ENCODE measurements at places on chromosomes 7 and 10.
A peak's percentile ranks its signal among the peaks of the same experiment; 100 is the strongest.

- DNase-seq = no peak
Measured at GRCh38 chr7:13829914-13830900, 159.3 kb downstream of the ETV1 start.

GRCh38 chr10:24465124-24465874 is 256.4 kb downstream of the KIAA1217 start:
- DNase-seq = peak; percentile 54

GRCh38 chr10:118698421-118698820 is 56.3 kb downstream of the CACUL1 start:
- DNase-seq = peak; percentile 57

DNA sequence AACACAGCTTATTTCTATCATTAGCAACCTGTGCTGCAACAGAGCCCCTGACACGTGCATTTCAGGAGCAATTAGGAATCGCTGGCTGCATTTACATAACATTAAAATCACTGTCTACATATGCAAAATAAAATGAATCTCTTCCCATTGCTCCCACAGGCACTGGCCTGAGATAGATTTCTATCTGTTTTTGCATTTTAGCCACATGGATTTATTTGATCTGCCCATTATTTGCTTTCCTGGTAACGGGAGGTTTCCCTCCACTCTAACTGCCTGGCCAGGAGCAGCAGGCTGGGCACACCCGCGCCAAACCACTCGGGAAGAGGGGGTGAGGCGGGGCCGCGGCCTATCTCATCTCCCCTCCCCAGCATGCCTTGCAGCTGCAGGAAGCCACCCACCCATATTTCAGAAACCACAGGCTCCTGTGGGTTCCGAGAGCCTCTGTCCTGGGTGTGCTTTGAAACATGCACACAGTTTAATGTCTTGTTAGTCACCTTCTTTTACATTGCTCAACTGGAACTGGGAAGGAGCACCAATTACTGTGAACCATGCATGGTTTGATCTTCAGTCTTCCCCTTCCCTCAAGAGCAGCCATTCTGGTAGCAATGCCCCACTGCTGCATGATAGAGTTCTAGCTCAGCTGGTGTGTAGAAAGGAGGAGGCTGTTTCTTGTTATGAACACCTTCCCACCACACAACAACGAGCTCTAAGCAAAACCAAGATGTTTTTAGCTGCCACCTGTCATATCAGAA is 37.7 kb upstream of the IKZF1 start:
- peak; percentile 91 for DNase-seq

- DNase-seq = no peak
Measured at GRCh38 chr7:110253093-110253492, 837.8 kb upstream of the LRRN3 start.

- peak; percentile 68 for DNase-seq
Measured at GRCh38 chr10:5631936-5632335, 34.5 kb downstream of the ASB13 start.

DNA sequence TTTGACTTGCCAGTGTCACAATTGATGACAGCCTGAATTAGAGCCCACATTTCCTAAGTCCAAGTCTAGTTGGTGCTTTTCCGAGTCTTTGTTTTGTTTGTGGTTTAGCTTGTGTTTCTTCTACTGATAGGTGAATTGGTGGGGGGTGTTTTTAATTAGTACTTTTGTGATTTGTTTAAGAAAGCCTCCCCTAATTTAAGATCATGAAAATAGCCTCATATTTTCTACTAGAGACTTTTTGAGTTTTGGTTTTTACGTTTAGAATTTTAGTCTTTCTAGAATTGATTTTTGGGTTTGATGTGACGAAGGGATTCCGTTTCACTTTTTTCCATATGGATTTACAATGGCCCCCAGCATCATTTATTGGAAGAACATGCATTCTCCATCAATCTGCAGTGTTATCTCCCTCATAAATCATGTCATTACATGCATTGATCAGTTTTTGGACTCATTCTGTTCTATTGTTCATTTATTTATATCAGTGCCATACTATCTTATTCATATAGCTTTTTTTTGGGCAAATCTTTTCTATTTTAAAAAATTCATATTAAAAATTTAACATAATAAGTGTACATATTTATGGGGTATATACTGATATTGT is 32.8 kb downstream of the BTRC start:
- DNase-seq = no peak

DNA sequence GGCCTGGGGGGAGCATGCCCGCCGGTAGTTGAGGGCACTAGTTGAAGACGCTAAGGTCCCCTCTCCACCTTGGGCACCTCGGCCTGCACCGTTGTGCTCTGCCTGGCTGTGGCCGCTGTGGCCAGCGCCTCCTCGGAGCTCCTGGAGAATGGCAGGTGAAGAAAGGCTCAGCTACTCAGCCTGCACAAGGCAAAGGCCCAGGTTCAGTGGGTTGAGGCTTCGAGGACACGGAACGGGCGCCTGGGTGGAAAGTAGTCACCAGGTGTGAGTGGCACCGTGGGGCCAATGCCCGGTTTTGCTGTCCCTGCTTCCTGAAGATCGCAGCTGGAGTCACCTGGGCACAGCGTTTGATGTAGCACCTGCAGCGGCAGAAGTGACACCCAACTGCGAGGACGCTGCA is 12.4 kb upstream of the ZNF716 start:
- no peak for DNase-seq

DNA sequence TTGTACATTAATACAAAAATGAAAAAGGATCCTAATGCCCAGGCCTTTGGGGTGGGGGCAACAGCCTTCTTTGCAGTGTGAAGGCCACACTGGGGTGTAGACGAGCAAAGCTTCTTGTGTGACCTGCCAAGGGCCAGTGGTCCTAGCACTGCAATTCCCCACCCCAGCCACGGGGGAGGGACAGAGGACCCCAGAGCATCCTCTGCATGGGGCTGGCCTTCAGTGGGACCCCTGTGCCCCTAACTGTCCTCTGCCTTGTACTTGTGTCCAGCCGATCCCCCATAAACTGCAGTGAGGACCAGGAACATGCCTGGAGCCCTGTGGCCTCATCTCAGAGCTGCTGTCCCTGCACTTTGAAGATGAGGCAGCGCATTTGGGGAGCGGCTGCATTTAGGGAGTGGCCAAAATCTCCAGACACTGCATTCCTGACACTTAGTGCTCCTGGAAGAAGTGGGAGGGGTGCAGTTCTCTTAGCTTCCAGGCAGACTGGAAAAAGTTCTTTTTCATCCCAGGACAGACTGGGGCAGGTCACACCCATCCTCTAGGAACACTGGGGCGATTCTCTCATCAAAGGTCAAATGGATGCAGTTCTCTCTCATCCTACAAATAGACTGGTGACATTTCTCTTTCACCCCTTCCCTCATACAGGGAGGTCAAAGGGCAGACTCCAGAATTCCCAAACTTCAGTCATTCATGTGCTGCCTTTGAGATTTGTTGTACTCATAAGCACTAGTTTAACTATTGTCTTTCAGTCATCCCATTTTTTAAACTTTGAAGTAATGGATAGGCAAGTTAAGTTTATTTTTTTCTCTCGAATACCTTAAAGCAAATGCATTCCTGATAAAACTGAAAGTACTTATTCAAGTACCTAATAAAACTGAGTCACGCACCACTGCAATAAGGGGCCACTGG is 922 bp upstream of the MYO1G start:
- DNase-seq = no peak

GRCh38 chr10:1290071-1290471 is 233.9 kb downstream of the WDR37 start:
- DNase-seq = no peak

GRCh38 chr10:69898524-69898923 is 96.8 kb downstream of the COL13A1 start:
- peak; percentile 89 for DNase-seq

- DNase-seq = no peak
Measured at GRCh38 chr10:100600218-100600617, 64.5 kb downstream of the HIF1AN start.

- no peak for DNase-seq
Measured at GRCh38 chr10:87734987-87735827, 75.5 kb downstream of the PAPSS2 start.

DNA sequence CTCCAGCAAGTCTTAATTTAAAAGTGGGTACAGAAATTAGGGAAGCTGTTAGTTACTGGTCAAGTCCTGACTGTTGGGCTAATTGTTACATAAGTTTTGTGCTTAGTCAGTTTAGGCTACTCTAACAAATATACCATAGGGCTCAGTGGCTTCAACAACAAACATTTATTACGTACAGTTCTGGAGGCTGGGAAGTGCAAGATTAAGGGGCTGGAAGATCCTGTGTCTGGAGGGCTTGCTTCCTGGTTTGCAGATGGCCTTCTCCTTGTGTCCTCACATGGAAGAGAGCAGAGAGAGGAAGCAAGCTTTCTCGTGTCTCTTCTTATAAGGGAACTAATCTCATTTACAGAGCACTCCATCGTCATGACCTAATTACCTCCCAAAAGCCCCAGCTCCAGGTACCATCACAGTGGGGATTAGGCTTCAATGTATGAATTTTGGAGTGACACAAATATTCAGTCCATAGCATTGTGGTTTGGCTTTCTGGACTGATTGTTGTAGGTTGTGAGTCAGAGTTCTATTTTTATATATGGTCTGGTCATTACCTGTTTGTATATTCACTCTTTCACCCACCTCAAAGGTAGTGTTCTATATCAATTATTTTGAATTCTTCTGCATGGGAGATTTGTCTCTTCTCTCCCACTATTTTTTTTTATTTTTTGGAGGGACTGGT is 17.1 kb downstream of the ST7 start:
- DNase-seq = no peak

GRCh38 chr7:120060281-120060680 is 212.7 kb upstream of the KCND2 start:
- no peak for DNase-seq

DNA sequence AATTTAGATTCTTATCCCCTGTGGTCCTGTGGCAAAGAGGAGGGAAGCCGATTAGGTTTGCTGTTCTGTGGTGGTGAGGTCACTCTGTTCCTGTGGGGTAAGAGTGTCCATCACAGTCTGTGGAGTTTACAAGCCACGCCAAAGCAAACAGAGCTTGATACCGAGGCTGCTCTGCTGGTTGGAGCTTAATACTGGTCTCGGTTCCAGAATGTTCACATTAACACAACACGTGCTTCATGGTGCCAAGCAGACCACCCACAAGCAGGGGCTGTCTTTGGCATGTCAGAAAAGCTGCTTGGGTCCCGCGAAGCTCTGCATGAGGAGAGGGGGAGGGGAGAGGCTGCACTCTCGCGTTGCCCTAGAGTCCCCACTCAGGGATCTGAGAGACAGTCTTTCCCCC is 47.5 kb downstream of the DNAJB6 start:
- no peak for DNase-seq

GRCh38 chr7:118080947-118081346 is 103.0 kb upstream of the LSM8 start:
- no peak for DNase-seq

GRCh38 chr10:63434866-63435854 is 30.6 kb downstream of the JMJD1C start:
- no peak for DNase-seq

- DNase-seq = no peak
Measured at GRCh38 chr7:157477550-157478212, 140.9 kb downstream of the DNAJB6 start.

DNA sequence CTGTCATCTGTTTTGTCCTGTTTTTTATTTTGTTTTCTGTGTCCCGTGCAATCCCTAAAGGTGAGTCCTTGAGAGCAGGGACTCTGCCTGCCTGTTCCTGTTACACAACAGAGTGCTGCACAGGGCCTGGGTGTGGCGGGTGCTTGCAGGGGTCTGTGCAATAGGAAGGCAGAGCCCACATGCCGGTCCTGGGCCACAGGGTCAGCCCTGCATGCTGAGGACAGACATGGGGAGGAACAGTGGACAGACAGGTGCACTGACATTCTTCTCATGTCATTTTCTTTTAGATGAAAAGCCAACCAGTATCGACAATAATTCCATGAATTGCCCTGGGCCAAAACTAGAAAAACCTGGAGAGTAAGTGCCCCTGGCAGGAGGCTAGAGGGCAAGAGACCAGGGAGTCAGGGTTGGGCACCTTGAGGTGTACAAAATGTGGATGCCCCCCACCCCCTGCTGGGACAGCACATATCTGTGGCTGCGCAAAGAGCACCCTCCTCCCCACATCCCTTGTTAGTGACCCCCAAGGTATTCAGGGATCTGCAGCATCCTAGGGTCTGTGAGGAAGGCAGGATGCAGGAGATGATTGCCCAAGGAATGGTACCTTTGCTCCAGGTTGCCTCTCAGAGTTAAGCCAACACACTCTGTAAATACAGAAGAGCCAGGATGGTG is 19.9 kb downstream of the ANTXRL start:
- no peak for DNase-seq

GRCh38 chr10:55742487-55742886 is 618.6 kb downstream of the ZWINT start:
- DNase-seq = no peak

GRCh38 chr10:115849197-115849596 is 423.8 kb downstream of the GFRA1 start:
- DNase-seq = no peak

DNA sequence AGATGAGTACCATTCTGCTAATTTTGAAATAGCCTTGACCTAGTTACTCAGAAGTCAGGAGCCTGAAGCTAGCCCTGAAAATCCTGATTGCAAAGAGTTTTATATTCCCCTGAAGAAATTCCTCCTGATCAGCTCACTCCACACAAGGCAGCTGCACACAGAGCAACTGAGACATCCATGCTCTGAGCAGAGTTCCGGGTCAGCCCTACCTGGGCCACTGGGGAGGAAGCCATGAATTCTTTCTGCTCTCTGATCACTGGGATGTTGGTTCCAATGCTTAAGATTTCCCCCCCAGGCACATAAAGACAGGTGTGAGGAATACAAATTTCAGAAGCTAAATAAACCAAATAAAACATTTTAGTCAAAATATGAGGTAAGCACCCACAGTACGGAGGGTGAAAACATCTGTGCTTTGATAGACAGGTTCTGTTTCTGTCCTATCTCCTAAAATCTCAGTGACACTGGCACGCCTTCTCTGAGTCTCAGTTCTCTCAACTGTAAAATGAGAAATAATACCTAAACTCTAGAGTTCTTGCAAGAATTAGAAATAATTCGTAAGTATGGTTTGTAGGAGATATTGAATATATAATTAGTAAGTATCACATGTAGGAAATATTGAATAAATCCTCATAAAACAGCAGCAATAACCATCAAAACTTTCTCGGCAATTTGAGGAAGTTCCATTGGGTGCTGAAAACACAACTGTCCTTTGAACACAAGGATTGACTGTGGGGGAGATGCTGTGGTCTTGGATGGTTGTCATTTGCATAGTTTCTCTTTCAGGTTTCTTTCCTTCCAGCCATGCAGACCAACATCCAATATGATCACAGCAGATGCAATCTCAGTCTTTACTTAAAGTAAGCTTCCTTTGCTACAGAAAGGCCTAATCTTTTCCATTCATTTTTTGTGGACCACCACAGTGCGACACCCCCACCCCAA is 133.0 kb upstream of the TNS3 start:
- DNase-seq = no peak

- DNase-seq = no peak
Measured at GRCh38 chr10:60963441-60964256, 19.7 kb upstream of the RHOBTB1 start.

DNA sequence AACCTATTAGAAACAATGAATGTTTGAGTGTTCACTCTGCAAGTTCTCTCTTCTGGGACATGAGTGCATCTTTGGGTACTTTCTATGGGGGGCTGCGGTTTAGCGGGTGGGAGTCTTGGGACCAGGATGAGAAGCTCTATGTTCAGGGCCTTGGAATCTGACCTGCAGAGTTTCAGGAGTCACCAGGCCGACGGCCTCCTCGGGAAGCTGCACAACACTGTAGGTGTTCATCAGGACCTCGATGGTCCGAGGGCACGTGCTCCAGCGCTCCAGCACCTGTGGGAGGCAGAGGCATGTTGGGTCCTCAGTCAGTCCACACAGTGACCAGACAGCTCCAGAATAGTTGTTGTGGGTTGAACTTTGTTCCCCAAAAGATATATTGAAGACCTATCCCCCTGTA is 8.9 kb upstream of the GBX1 start:
- no peak for DNase-seq

Measured in Peyer's patch (tissue), 4 donors.